ENCODE measurements at places on chromosomes 7 and 10.

DNA sequence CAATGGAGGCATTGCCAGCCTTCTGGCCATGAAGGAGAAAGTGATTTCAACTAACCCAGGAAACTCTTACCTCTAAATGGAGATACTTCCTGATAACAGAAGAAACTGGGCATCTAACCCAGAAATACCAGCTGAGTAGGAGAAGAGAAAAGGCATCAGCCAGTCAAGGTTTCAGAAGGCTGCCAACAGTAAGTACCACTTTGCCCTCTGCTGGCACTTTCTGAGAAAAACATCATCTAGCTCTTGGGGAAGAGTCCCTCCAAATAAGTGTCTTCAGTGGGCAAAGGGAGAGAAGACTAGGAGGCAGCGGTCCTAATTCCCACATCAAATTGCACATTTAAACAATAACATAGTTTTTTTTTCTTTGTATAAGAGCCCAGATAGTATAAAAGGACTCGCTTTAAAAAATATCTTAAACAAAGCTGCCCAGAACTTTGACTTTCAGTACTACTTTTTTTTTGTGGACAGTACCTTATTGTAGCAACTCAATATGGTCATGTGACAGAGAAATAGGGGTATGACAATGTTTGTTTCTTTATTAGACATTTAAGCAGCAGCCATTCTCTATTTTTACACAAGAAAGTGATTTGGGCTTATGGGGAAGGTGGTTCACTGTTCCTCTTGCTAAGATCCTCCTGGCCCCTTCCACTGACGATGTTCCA lies 157.3 kb downstream of the CTTNBP2 start:
- no peak for DNase-seq

DNA sequence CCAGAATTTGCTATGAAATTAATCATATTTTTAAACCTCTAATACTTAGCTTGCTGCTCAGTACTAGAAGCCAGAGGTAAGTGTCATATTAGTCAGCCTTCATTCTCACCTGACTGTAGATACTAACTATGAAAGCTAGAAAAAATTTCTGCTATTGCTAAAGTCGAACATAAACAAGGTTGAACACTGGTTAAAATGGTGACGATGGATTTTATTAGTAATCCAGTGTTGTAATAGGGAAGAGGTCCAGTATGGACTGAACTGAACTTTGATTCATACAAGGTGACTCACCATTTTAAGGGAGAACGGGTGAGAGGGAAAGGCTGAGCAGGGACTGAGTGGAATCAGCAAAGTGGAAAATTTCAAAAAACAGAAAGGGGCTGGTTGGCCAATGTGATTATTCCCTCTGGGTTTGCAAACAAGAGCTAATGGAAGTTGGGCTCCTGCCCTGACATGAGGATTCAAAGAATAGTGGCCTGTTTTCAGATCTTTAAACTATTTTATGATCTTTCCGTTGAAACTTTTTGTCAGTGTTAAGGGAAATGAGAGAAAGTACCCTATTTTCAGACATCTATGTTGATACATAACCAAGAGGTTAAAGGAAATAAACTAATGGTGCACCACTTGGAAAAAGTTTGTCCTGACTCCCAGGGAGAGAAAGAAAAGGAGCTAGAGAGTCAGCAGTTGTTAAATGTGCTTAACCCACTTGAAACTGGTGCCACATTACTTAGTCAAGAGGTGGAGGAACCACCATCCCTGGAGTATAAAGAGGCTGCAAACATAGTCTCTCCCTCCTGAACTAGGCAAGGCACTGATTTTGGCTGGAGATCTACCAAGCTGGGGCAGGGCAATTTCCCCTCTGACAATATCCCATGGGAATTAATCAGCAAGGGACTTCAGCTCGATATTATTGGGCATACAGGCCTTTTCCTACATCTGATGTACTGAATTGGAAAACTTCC lies 15.3 kb upstream of the AKR1C1 start:
- DNase-seq: no peak

- no peak for DNase-seq
Measured at GRCh38 chr7:7533831-7534430, 1.7 kb downstream of the COL28A1 start.

DNA sequence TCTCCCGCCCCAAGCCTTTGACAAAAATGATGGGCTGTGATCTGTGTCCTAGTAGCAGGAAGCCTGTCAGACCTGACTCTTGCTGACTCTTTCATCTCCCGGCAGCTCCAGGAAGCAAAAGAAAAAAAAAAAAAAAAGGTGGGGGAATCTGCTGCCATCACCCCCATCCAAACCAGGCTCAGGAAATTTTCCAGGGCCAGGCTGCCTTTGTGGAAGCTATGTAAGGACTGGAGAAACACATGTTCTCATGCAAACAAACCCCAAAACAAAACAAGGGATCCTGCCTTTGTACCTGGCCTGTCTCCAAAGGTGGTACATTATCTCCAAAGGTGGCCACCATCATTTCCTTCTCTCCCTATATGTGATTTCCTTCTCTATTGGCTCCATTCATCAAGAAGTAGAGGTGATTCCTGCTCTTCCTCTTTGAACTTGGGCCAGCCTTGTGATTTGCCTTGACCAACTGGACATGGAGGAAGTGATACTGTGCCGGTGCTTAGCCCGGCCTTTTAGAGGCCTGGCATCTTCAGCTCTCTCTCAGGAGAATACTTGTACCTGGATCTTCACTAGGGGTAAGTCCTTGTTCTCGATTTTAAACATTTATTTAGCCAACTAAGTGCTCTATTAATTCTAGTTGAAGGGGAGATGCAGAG lies 192.2 kb upstream of the SVIL start:
- DNase-seq: no peak

- DNase-seq: no peak
Measured at GRCh38 chr10:100333661-100334440, 3.8 kb upstream of the PKD2L1 start.

DNA sequence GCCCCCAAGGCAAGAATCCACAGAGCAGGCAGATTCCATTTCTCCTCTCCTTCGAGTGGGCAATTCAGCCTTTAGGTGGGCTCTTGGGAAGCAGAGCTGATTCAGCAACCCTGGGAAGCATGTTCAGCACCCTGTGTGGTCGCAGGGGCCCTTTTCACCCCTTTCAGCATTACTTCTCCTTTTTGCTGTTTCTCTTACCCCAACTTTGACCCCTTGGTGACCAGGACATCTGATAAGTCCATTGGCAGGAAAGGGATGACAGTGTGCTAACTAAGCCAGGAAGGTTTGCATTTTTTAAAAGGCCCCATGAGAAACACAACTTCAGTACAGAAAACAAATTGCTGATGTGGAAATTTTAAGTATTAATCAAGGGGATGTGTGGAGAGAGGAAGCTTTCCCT lies 283.7 kb upstream of the NRP1 start:
- no peak for DNase-seq
